ENCODE measurements at places on chromosomes 7 and 10.
A peak's percentile ranks its signal among the peaks of the same experiment; 100 is the strongest.

DNA sequence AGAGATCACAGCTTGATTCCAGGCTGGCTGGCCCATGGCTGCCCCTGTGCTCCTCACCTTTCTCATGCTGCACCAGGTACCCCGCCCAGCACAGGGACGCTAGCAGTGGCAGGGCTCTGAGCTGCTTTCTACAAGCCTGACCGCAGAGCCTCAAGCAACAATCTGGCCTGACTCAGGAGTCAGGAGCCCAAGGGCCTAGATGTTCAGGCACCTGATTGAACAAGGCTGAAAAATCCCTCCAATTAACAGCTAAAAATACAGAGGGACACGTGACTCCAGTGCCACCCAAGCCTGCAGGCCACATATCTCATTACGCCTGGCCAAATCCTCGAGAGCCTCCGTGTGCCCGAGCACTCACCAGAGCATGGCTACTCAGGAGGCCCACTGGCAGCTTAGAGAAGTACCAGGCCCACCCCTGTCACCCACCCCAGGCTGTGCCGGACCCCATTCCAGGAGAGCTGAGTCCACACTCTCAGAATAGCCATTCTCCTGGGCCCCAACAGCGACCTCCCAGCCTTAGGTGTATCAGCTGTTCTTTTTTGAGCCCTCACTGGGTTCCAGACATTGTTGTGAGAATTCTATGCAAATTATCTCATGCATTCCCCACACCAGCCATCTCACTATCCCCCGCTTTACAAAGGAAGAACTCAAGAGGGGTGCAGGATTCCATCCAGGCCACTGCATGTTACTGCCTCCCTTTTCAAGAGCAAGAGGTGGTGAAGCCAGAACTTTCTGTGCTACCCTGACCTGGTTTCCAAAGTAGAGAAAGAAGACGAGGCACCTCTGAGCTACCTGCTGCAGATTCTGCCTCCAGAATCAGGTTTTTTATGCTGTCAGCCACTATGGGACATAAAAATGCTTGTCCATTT lies 98.3 kb downstream of the COL13A1 start:
- H3K4me3 ChIP-seq = no peak overlapping the region
- no peak overlapping the region for H3K27ac ChIP-seq
- H3K27me3 ChIP-seq = no peaks in the 10 kb centered on the region
- no peaks in the 10 kb centered on the region for H3K4me1 ChIP-seq

GRCh38 chr10:112950714-112951358 lies 789 bp downstream of the TCF7L2 start:
- H3K4me1 ChIP-seq = peaks cover 31% of the 10 kb centered on the region
- peak overlapping the region; percentile 14 for H3K27ac ChIP-seq
- peak overlapping the region; percentile 70 for H3K4me3 ChIP-seq
- peaks cover 19% of the 10 kb centered on the region for H3K27me3 ChIP-seq

DNA sequence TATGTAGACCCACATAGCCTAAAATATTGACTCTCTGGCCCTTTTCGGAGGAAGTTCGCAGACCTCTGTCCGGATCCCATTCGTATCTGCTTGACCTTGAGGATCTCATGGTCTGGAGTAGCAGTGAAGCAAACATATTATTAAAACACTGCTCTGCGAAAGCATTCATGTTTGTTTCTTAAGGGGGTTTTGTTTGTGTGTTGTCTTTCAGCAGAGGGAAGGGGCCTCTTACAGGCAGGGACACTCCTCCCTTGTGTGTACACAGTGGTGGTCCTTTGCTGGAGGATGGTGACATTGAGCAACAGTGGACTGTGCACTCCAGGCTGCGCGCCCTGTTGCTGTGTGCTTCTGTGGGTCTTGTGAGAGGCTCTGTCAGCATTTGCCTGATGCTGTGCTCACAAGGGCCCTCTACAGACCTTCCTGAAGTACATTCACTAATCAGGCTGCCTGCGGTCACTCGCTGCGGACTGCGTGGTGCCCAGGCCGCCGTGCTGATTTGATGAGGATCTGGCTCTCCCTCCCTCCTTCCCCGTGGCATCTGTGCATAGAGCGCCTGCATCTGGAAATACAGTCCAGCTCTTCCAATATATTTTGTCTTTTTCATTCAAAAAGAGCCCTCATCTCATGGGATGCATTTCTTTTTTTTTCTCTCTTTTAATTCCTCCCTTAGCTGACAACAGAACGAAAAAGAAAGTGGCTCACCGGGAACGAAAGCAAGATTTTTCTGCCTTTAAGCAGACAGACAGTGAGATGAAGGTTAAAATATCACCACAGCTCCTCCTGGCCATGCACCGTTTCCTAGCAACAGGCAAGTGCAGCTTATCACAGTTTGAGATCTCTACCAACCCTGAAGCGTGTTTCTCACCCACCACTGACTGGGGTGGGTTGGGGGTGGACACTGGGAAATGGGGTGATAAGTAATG lies 135.8 kb downstream of the CNNM2 start:
- peak; percentile 11 for DNase-seq
- H3K27ac ChIP-seq = peak overlapping the region; percentile 64
- H3K4me3 ChIP-seq = peak overlapping the region; percentile 81
- no peaks in the 10 kb centered on the region for H3K27me3 ChIP-seq
- peaks cover 17% of the 10 kb centered on the region for H3K4me1 ChIP-seq
- H3K36me3 ChIP-seq = no peaks in the 10 kb centered on the region

- H3K27ac ChIP-seq = no peak overlapping the region
- no peak for DNase-seq
- peaks cover 21% of the 10 kb centered on the region for H3K36me3 ChIP-seq
- H3K27me3 ChIP-seq = no peaks in the 10 kb centered on the region
- H3K4me3 ChIP-seq = no peak overlapping the region
- peaks cover 13% of the 10 kb centered on the region for H3K4me1 ChIP-seq
Measured at GRCh38 chr7:43873300-43873699, 4.0 kb upstream of the MRPS24 start.

DNA sequence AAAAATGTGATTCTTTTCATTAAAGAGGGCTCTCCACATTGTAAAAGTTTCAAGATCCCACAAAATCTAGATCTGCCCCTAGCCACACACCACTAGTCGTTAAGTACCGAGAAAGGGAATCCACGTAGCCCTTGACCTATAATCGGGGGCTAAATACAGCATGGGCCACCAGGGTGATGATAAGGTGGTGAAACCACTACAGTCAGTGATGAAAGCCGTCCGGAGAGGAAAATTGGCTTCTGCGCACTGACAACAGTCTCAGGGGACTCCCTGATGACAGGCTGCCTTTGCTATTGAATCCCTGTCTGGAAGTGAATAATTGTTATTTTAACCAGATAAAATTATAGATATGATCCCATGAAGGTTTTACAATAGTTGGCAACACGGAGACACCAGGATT lies 4.6 kb downstream of the TECTB start:
- H3K4me1 ChIP-seq = no peaks in the 10 kb centered on the region
- H3K4me3 ChIP-seq = no peak overlapping the region
- H3K27ac ChIP-seq = no peak overlapping the region
- H3K36me3 ChIP-seq = no peaks in the 10 kb centered on the region
- DNase-seq = no peak

GRCh38 chr10:106355450-106355849 lies 809.1 kb downstream of the SORCS1 start:
- no peak overlapping the region for H3K4me3 ChIP-seq
- H3K36me3 ChIP-seq = no peaks in the 10 kb centered on the region
- H3K27ac ChIP-seq = no peak overlapping the region
- H3K4me1 ChIP-seq = no peaks in the 10 kb centered on the region

- no peak for DNase-seq
- no peaks in the 10 kb centered on the region for H3K27me3 ChIP-seq
- no peaks in the 10 kb centered on the region for H3K36me3 ChIP-seq
- H3K27ac ChIP-seq = no peak overlapping the region
Measured at GRCh38 chr10:88156341-88156740, 292.9 kb downstream of the PTEN start.

GRCh38 chr10:53406532-53406931 lies 633.9 kb upstream of the MBL2 start:
- no peaks in the 10 kb centered on the region for H3K36me3 ChIP-seq
- H3K27me3 ChIP-seq = no peaks in the 10 kb centered on the region
- no peak overlapping the region for H3K27ac ChIP-seq

- H3K4me1 ChIP-seq = no peaks in the 10 kb centered on the region
- H3K27ac ChIP-seq = no peak overlapping the region
- H3K36me3 ChIP-seq = no peaks in the 10 kb centered on the region
- no peak for DNase-seq
- H3K4me3 ChIP-seq = no peak overlapping the region
Measured at GRCh38 chr7:147809786-147810185, 780.8 kb upstream of the C7orf33 start.

DNA sequence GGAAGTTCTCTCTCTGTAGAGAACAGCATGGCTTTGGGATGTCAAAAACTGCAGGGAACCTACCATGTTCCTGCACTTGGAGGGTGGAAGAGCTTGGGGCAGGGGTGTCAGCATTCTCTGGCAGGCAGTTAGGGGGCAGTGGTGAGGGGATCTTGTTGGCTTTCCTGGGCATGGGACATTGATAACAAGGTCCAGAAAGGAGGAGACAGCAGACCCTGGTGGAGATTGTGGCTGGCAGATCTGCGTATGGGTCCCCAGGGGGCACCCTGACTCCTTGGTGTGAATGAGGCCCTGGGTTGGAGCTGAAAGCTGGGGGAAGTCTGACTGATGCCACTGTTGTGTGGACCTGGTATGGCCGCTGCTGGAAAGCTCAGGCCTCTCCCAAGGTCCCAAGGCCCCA lies 22.9 kb upstream of the CAMK2B start:
- H3K4me1 ChIP-seq = no peaks in the 10 kb centered on the region
- H3K4me3 ChIP-seq = no peak overlapping the region
- H3K36me3 ChIP-seq = no peaks in the 10 kb centered on the region
- H3K27ac ChIP-seq = no peak overlapping the region

DNA sequence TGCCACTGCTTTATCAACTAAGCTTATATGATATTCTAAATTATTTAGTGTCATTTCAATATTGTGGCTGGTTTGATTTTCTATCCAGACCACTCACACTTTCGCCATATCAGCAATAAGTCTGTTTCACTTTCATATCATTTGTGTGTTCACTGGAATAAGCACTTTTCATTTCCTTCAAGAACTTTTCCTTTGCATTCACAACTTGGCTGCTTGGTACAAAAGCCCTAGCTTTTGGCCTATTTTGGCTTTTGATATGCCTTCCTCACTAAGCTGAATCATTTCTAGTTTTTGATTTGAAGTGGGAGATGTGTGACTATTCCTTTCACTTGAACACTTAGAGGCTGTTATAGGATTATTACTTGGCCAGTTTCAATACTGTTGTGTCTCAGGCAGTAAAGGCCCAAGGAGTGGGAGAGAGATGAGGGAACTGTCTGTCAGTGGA lies 120.9 kb upstream of the NAMPT start:
- no peaks in the 10 kb centered on the region for H3K4me1 ChIP-seq
- no peak overlapping the region for H3K4me3 ChIP-seq
- H3K27me3 ChIP-seq = peaks cover 3% of the 10 kb centered on the region
- no peaks in the 10 kb centered on the region for H3K36me3 ChIP-seq
- H3K27ac ChIP-seq = no peak overlapping the region

GRCh38 chr10:127812041-127812440 lies 75.1 kb downstream of the FOXI2 start:
- H3K27ac ChIP-seq = no peak overlapping the region
- no peaks in the 10 kb centered on the region for H3K4me1 ChIP-seq
- DNase-seq = no peak
- H3K36me3 ChIP-seq = no peaks in the 10 kb centered on the region
- H3K27me3 ChIP-seq = peaks cover 3% of the 10 kb centered on the region

- peaks cover 7% of the 10 kb centered on the region for H3K36me3 ChIP-seq
- H3K27ac ChIP-seq = no peak overlapping the region
- no peaks in the 10 kb centered on the region for H3K4me1 ChIP-seq
- no peaks in the 10 kb centered on the region for H3K27me3 ChIP-seq
Measured at GRCh38 chr10:94320285-94320914, 42.3 kb downstream of the NOC3L start.

All from CD4-positive, CD25-positive, alpha-beta regulatory T cell (primary cell).